GM12878 (cell line): ENCODE measurements at places on chromosomes 4 and X. TPM values are rescaled to one million over a fixed set of nuclear protein-coding genes. Genes with fewer than 3 reads are reported as not detected.

The ELF4 gene
- total RNA-seq, result 34.4 and 35.1 TPM in 2 replicates

The MCUB gene
- 38.2 and 41.1 TPM in 2 replicates for total RNA-seq

The AMOT gene
- total RNA-seq, result 12.5 and 14.5 TPM in 2 replicates

The SLC6A8 gene
- 0.29 and 0.72 TPM in 2 replicates for total RNA-seq

The CLIC2 gene
- total RNA-seq, result 20.9 and 27.5 TPM in 2 replicates

The DMRTC1B gene
- not detected in 2 replicates for total RNA-seq

The ABLIM2 gene
- total RNA-seq, result 0.15 TPM in 1 of 2 replicates, not detected in the other

DNA sequence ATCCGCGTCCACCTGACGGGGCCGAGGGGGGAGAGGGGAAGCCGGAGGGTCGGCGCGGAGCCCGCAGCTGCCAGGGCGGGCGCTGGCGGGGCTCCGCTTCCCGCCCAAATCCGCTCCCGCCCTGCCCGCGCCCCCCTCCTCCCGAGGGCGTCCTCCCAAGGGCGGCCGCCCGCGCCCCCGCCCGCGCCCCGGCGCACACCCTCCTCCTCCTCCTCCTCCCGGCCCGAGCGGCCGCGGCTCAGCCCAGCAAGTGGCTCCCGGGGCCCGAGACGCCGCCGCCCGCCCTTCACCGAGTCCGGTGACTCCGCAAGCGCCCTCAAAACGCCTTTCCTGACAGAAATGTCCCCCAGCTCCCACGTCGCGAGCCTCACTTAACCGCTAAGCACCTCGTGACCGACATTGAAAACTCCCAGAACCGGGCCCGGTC lies 487 bp downstream of the HMGB2 start:
- DNase-seq, result no peak

DNA sequence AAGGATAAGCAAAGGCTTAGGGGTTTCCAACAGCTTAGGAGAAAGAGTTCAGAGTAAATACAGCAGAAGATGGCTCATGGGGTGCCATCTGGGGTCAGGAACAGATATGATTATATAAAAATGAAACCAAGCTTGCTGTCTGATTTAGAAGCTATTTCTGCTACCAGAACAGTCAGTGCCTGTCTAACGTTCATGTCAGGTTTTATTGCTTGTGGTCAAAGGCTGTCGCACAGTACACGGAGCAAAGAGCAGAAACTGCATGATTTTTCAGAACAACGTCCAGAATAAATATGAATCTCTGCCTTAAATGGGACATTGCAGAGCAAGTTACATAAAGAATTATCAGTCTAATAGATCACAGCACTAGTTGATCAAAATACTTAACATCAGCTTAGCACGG lies 17.4 kb downstream of the CETN2 start:
- DNase-seq, result no peak

DNA sequence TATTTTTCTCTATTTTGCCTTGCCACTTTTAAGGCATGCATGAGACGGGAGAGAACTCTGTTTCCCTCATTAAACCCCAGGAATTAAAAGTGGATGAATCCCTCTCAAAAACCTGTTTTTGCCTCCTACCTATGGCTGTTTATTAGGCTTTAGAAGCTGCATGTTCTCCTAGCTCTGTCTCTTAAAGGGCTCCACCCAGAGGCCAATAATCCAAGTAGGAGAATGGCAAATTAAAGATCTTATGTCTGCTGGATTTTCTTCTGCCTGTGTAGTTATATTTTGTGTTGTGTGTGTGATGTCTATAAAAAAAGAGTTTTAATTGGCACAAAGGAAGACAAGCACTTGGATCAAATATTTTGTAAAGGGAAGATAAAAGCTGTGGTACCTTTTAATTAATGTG lies 32.4 kb downstream of the MAGEC1 start:
- no peak for DNase-seq

GRCh38 chr4:166202991-166203390 lies 330.0 kb downstream of the TLL1 start:
- no peak for DNase-seq

DNA sequence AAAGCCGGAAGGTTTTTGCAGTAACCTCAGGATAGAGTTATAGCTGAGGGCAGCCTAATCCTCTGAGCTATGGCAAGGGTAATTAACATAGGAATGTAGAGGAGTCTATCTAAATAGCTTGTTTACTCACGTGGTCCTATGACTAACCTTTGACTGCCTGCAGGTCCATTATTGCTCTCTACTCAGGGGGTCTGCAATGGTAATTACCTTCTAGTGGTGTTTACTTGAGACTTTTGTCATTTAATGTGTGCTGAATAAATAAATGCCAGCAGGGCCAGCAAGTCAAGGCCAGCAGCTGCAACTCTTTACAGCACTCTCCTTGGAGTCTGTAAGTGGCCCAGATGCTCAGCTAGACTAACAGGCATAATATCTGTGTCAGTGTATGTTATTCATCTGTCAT lies 212.7 kb upstream of the FMR1 start:
- no peak for DNase-seq
